ENCODE measurements at places on chromosomes 4 and X.

DNA sequence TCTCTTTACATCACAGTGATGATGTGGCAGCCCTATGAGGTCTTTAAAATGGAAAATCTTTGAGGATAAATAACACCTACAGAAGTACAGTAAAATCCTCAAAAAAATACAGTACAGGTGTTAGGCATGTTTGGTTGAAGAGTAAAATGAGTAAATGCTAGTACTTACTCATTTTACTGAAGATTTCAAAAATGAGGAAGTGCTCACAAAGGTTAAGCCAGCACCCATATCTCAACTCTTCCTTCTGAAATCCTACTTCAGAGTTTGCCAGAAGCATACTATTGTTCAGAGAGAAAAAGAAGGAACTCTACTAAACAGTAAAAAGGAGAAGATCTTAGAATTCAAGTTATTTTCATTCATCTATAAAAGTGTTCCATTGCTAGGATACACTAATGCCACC, 130.9 kb downstream of the CBR4 start:
- no peak for DNase-seq

DNA sequence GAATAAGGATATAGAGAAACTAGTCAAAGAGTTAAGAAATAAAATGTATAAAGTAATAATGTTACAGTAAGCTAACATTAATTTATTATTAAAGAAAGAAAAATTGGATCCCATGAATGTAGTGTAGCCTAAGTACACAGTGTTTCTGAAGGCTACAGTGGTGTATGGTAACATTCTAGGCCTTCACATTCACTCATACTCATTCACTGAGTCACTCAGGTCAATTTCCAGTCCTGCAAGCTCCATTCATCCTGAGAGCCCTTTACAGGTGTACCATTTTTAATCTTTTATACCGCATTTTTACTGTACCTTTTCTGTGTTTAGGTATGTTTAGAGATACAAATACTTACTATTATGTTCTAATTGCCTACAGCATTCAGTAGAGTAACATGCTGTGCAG, 120.6 kb upstream of the AGA start:
- no peak for DNase-seq

DNA sequence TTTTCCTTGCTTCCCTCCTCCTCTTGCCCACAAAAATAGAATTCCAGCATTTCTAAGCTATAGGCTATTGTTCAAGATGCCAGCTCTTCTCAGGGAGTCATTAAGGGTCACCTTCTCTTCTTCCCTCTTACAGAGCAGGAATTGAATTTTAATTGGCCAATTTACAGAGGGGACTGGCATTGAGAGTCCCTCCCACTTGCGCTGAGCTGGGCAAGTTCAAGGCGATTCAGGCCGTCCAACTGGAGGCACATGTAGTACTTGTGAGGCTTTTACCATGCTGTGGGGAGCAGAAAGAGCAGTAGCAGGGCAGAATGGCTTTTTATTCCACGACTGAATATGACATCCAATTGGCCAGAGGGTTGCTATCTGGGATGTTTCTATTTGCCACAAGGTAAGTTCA, 181.9 kb downstream of the SOWAHB start:
- DNase-seq: no peak

GRCh38 chrX:110454336-110454735, 95.7 kb downstream of the RTL9 start:
- no peak for DNase-seq

- DNase-seq: no peak
Observed at GRCh38 chrX:129043138-129043537, 480.2 kb downstream of the SMARCA1 start.

- no peak for DNase-seq
Observed at GRCh38 chrX:136525738-136526606, 6.0 kb upstream of the VGLL1 start.

DNA sequence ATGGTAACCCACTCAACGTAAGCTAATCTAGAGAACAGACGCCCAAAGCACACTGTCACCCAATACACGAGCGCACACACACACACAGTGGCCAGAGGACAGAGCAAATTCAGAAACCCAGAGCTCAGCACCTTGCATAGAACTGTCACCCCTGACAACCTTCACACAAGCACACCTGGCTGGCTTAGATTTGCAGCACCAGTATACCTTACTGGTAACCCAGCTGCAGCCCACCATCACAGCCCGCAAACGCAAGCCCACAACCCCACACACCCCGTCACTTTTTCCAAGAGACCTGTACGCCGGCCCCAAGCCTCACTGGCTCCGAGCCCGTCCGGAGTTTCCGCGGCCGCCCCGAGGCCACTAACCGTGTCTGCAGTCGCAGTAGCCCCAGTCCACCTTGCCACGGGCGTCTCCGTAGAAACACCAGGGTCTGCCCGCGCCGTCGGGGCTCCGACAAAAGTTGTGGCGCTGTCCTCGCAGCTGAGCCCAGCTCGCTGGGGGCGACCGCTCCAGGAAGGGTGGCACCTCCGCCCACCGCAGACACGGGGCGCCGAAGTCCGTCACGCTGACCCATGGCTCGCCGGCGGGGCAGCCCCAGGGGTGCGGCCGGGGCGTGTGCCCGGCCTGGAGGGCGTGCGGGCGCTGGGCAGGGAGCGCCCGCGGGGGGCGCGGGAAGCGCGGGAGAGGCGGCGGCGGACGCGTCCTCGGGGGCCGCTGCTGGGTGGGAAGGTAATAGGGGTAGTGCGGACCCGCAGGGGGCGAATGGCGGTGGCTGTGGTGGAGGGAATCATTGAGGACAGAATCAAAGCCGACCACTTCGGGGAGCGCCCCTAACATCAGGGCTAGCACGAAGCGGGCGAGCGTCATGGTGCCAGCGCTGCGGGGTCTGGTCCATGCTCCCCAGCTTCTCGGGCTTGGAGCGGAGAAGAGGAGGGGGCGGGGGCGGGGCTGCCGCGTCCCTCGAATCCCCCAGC, 664 bp downstream of the PRSS12 start:
- no peak for DNase-seq

DNA sequence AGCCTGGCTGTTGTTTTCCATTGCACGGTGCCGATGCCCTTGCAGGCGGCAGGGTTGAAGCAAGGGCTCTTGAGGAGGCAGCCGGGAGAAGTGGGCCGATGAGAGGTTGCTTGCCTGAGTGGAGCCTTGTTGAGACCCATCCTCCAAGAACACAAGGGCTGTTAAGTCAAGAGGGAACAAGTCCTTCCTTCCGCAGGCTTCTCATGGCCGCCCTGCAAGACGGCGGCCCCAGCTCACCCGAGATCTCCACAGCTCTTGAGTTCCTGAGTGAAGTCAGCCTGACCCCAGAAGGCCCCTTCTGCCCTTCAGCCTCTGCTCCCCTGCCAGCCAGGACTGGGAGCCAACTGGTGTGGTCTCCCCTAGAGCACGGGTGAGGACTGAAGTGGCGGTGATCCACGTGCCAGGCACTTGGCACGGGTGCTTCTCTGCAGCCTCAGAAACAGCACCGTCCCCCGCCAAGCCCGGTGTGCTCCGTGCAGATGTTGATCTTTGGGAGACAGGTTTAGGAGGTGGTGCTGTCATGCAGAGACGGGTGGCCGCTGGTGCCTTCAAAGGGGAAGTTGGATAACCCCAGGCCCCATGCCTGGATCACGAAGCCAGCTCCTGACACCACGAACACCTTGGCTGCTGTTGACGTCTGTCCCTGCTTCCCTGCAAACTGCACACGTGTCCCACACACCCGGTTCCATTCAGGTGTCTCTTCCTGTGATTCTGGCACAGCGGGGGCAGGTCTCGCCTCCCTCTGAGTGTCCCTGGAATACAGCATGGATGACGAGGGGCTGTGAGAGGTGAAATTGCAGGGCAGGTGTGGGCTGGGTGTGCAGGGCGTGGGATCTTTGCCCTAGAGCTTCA, 164.4 kb upstream of the PSAPL1 start:
- no peak for DNase-seq

- no peak for DNase-seq
Observed at GRCh38 chr4:158758142-158758541, 10.7 kb upstream of the FNIP2 start.

DNA sequence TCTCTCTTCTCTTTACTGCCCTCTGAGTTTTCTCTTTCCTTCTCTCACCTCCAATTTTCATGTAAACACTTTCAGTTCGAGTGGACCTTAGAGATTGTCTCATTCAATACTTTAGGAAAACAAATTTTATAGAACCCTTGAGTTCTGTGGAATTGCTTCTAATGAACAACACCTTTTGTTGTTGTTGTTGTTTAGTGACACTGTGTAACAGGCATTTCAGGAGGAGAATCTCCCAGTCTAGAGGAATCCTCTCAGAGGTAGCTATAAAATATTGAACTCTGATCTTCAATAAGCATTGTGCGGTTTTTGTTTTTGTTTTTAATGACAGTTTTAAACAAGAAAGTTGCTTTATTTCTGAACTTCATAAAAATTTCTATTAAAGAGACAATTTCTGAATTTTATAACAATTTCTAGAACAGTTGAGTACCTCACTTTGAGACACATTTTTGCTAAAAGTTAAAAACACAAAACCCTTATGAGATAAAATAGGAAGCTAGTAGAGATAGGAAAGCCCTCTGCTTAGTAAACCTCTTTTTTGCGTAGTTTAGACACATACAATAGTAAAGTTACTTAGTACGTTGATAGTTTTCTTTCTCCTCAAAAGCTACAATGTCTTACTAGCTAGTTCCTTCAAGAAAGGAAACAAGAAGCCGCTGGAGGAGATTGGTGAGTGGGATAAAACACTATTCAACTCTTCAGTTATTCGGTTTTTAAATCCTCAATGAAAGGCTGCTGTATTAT, 38.8 kb downstream of the CLCN3 start:
- DNase-seq: no peak

DNA sequence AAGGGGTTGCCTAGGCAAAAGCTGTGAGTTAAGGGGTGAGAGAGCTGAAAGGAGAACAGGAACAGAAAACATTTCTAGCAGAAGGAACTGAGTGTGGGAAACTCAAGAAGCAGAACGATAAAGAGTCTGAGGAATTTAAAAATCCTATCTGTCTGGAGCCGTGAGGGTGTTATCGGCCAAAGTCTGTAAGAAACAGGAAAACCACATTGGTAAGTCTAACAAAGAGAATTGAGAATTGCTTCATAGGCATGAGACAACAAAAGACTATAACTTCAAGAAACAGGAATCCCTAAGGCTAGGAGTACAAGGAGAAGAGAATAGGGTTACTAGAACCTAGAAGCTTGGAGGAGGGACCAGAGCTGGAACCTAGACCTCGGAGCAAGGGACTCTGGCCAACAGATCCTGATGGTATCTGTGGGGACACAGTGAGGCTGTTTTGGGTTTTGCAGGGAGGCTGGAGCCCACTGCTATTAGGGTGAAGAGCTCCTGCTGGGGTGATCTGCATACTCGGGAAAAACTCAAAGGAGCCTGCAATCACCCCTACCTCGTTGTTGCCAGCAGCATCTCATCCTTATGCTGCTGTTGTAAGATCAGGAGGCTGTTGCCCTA, 175.6 kb downstream of the FBXO8 start:
- no peak for DNase-seq

DNA sequence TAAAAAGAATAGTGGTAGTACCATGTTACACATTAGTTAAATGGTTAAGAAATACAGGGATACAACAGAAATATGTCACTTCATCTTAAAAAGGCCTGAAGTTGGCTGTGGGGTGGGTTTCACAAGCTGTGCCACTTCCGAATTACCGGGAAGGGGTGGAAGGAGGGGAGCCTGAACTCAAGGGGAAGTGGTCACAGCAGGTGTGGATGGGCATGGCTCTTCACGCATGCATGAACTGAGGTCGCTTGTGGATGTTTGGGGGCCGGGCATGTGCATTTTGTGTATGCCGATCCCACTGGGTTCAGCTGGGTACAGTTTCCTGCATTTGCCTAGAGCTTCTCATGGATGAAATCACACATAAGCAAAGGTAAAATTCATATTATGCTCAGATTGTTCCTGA, 64.9 kb downstream of the CLCN4 start:
- DNase-seq: no peak

GRCh38 chr4:71549516-71550160, 210.8 kb downstream of the SLC4A4 start:
- no peak for DNase-seq

All from stimulated activated CD4-positive, alpha-beta T cell treated with anti-CD3 and anti-CD28 coated beads, Interleukin-1b, Interleukin-23, amount 100 ng/mL, for 1 hour (primary cell).